ENCODE measurements at places on chromosomes 13 and 19.

- DNase-seq = no peak
Measured at GRCh38 chr19:30214651-30215051, 157.5 kb upstream of the ZNF536 start.

DNA sequence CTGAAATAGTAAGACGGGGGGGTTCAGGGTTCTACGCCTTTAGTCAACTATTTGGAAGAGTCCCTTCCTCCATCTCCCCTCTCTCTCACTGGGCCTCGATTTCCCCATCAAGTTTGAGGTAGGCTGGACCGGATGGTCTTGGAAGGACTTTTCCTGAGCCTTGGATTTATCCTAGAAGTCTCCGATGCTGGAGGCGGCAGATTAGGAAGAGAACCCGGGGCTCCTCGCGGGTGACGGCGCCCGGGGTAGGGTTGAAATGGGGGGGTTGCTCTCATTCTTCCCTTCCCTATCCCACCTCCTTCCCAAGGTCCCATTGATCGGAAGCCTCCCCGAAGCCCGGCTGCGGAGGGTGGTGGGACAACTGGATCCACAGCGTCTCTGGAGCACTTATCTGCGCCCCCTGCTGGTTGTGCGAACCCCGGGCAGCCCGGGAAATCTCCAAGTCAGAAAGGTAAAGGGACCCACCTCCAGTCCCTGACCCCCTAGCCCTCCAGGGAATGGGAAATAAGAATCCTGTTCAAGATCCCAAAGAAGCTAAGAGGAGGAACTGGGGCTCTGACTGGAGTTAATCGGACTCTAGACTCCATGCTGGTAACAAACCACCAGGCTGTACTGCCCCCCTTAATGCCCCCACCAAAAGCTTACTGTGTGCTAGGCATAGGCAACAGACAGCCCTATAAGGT lies 781 bp downstream of the QPCTL start:
- no peak for DNase-seq

DNA sequence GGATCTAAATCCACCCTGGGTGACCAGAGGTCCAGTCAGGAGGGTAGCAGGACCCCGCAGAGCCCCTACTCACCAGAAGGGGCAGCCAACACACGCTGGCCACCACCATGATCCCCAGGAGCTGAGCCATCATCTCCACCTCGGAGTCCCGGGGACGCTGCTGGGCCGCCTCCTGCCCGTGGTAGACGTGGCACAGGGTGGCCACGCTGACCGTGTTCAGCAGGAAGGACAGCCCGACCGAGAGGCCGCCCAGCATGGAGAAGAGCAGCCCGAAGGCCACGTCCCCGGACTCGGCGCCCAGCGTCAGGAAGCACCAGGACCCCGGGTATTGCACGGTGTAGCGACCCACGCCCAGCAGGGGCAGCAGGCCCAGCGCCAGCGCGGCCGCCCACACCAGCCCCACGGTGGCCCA lies 6.9 kb downstream of the TBXA2R start:
- DNase-seq = no peak

DNA sequence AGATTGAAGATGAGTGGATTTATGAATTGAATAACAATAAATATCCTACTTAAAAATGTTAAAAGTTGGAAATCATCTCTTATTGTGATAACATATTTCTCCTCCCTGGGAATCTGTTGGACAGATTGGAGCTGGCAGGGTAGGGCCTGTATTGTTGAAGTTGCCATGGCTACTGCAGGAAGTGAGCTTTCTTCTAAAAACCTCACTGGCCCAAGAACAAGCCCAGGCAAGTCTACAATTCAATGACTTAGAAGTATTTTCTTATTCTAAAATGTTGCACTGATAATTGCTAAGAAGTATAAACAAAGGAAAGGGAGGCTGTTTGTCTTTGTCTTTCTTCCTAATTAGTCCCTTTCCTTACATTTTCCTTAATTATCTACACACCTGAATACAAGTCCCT lies 112.1 kb downstream of the DLEU7 start:
- peak; percentile 24 for DNase-seq

GRCh38 chr19:13827656-13828055 lies 32.4 kb downstream of the ZSWIM4 start:
- DNase-seq = no peak

DNA sequence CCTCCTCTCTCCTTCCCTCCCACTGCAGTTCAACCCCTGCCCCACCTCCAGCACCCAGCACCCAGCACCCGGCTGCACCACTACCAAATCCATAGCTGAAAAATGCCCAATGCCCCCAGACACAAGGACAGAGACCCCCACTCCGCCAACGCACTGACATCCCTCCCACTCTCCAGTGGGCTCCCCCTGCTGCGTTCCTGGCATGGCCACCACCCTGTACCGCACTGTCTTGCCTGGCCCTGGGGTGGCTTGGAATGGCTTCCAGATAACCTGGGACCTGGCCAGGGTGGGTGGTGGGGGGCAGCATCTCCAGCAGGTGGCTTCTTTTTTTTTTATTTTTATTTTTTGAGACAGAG lies 5.8 kb upstream of the MKNK2 start:
- DNase-seq = no peak

DNA sequence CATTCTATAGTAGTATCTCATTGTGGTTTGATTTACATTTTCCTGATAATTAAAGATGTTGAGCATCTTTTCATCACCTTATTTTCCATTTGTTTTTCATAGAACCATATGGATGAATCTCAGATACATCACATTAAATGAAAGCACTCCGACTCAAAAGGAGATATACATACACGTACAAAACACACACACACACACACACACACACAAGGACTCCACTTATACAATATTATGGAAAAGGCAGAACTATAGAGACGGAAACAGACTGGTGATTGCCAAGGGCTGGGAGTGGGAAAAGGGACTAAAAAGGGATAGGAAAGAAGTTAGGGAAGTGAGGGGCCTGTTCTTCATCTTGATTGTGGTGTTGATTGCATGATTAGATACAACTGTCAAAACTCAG lies 24.3 kb downstream of the ZNF585A start:
- no peak for DNase-seq

GRCh38 chr19:57934820-57935665 lies at the start of gene ZNF418:
ZNF418 (minus strand) TSS chr19:57935402; CDS start chr19:57933822, 1,580 bp downstream.
- peak; percentile 39 for DNase-seq

GRCh38 chr19:5594521-5594950 lies 26.8 kb upstream of the TINCR start:
- no peak for DNase-seq

DNA sequence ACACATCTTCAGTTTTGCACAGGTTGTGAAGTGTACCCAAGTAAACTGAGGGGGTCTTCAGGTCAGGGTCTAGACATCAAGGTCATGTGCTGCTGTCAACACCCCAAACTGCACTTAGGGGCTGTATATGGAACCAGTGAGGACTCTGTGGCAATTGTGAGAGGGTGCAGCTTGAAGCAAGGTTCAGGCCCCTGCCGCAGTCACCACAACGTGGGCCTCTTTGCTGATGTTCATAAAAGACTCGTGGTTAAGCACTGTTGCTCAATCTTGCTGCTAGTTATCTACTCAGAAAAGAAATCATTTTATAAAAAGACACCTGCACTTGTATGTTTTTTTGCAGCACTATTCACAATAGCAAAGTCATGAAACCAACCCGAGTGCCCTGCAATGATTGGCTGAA lies 907.4 kb downstream of the UQCRFS1 start:
- DNase-seq = no peak

Data from AG09319 (cell line).